Glomerular endothelial cell (primary cell): ENCODE measurements at places on chromosomes 5 and 9. TPM values are rescaled to one million over a fixed set of nuclear protein-coding genes. Genes with fewer than 3 reads are reported as not detected.

DNA sequence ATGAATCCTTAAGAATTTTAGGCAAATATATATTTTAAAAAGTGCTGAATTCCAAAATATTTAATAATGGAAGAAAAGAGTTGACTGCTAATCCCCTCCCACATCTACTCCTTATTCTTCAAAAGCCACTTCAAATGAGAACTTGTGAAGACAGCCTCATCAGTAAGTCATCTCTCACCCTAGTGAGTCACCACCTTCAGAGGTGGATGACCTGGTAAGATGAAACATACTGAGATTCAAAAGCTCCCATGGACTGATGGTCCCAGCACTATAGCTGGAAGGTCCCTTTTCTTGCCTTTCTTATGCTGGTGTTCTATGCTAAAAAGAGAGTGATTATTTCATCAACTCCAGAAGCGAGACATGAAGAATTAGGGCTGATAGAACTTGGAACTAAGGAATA lies 37.8 kb upstream of the SPDL1 start:
- DNase-seq, result no peak

DNA sequence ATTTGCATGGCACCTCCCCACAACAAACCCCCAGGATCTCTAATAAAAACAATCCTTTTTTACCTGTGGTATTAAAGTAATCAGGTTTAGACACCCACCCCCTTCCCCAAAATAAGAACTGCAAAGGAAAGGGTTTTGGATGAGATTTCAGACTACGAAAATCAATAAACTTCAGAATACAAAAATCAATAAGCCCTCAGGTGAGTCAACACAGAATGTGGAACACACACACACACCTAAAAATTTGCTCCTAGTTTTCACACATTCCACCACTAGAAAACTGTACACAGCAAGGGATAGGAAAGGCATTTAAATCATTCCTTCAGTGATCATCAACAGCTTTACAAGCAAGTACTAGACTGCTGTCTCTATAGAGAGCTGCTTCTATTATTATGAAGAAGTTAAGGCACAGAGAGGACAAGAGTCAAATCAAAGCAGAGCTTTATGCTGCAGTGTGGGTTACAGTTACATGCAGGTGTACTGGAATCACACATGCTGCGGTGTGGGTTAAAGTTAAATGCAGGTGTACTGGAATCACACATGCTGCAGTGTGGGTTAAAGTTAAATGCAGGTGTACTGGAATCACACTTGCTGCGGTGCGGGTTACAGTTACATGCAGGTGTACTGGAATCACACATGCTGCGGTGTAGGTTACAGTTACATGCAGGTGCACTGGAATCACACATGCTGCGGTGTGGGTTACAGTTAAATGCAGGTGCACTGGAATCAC lies 36.3 kb downstream of the PFDN1 start:
- no peak for DNase-seq

Gene OTP
- total RNA-seq, result not detected in 2 replicates

- DNase-seq, result no peak
These were observed 2.4 kb upstream of the OMD start for GRCh38 chr9:92426501-92427145.

DNA sequence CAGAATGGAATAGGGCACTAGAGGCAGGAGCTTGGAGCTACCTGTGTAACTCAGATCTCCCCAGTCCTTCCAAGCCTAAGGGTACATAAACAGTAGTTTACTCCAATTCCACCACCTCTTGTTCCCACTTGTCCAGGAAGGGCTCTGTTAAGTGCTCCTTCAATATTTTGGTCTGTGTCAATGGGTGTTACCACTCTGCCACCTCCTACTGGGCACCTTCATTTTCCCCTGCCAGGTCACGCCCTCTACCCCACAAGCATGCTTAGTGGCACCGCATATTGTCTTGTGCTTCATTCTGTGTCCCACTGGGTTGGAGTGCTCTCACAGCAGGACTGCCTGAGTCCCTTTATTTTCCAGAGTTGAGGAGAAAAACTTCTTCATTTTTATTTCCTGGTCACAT lies 459.8 kb downstream of the ARHGEF28 start:
- DNase-seq, result no peak

- DNase-seq, result peak; percentile 85
These were observed 216.8 kb upstream of the PIK3R1 start for GRCh38 chr5:67998709-67999261.

DNA sequence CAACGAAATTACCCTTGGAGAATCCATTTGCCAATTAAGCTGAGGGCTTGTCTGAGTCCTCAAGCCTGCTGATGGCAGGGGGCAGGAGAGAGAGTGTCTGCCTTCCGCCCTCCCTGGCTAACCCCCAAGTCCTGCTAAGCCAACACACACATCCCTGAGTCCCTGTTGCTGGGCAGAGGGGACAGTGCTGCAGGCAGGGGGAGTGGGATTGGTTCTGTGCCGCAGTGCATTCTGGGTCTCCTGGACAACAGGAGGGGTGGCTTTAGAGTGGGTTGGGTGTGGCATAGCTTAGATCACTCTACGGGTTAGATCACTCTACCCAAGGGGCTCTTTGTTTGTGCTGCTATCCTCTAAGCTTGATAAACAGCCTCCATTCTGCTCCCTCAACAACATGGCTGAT lies 427.7 kb downstream of the CDK5RAP2 start:
- no peak for DNase-seq

DNA sequence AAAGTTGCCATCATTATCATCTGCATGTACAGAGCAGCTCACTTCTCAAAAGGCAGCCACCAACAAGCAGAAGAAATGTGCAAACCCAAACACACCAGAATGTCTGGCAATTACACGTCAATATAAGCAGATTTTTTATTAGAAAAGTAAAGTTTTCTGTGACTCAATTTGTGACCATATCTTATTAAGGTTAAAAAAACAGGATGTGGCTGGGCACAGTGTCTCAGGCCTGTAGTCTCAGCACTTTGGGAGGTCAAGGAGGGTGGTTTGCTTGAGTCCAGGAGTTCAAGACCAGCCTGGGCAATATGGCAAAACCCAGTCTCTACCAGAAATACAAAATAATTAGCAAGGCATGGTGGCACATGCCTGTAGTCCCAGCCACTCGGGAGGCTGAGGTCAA lies 176.7 kb downstream of the FANCC start:
- no peak for DNase-seq

- no peak for DNase-seq
These were observed 238.4 kb downstream of the ARRDC3 start for GRCh38 chr5:91144491-91145332.

GRCh38 chr5:82917584-82917983 lies 159.6 kb downstream of the TMEM167A start:
- no peak for DNase-seq

DNA sequence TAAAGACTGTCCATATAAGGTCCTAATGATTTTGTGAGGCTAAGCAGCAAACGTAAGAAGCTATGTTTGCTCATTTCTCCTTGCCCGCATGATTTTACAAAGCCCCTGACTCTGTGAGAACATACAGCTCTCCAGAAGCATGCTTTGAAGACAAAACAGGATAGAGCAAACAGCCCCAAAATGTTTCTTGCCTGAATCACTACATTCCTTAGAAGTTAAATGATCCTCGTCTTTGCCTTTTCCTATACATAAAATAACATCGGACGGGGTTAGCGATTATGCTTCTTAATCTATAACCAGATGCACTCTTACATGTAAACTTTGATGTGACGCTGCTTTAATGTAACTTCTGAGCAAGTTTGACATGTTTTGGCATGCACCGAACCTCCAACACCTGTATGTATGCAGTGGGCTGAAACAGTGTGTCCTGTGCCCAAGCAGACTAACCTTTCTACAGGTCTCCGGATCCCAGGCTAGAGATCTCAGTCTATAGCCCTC lies 353.7 kb downstream of the CETN3 start:
- peak; percentile 3 for DNase-seq

- no peak for DNase-seq
These were observed 55.9 kb downstream of the CDK5RAP2 start for GRCh38 chr9:120524038-120524437.

- no peak for DNase-seq
These were observed 38.5 kb downstream of the JADE2 start for GRCh38 chr5:134563962-134564361.

- no peak for DNase-seq
These were observed 23.1 kb downstream of the FGFR4 start for GRCh38 chr5:177109810-177110209.

- DNase-seq, result no peak
These were observed 64.7 kb downstream of the CDC14B start for GRCh38 chr9:96554801-96555566.

DNA sequence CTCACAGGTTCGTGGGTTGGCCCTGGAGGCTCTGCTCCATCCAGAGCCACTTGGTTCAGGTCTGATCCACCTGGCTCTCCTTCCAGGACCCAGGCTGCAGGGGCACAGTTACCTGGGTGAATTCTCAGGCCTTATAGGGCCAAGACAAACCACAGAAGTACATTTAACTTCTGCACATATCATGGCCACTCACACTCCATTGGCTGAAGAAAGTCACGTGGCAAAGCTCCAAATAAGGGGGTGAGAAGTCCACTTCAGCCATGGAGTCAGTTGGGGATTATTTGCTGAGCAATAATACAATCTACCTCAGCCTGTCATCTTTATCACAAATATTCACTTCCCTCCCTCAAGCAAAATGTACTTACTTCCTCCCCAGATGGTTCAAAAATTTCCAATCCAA lies 83.6 kb downstream of the MACROH2A1 start:
- DNase-seq, result no peak

Gene S1PR3
- total RNA-seq, result 21.4 and 22.3 TPM in 2 replicates

GRCh38 chr9:106218427-106218826 lies 524.1 kb downstream of the TMEM38B start:
- no peak for DNase-seq
